ENCODE measurements at places on chromosomes 6 and 20.

GRCh38 chr6:42295677-42296076 is 78.0 kb upstream of the MRPS10 start:
- no peak for DNase-seq

DNA sequence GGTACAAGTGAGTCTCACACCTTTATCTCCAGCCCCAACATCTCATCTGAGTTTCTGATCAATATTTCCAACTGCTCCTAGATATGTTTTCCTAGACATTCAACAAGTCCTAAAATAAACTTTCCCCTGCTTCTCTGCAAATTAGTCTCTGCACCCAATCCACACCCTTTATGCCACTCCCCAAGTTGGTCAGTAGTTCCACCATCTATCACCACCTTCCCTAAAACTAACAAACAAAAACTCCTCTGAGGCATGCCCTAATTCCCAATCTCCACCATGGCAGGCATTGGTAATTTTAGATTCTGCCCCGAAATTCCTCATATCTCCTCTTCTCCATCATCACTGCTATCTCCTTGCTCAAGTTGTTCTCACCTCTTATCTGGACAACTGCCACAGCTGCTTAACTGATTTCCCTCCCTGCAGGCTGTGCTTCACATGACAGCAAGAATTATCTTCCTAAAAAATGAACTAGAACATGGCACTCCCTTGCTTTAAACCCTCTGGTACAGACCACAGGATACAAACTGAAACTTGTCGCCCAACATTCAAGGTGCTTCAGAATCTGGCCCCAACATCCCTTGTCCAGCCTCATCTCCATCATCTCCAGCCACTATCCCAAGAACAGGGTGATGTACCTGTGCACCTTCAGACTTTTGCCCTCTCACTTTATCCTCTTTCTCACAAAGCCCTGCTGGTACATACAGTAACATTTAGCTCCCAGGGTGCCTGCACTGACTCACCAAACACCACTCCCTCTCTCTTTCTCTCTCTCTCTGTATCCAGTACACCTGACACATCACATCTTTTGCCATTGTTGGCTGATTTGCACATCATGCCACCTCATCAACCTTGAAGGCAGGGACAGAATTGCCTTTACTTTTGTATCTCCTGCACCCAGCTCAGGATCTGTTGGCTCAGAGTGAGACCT is 55.5 kb downstream of the ZHX3 start:
- DNase-seq = no peak

- DNase-seq = no peak
Measured at GRCh38 chr6:136985502-136985901, 59.3 kb downstream of the IL20RA start.

- DNase-seq = no peak
Measured at GRCh38 chr6:5133943-5134342, 48.8 kb downstream of the PPP1R3G start.

GRCh38 chr20:51928931-51929330 is 126.6 kb upstream of the SALL4 start:
- no peak for DNase-seq

DNA sequence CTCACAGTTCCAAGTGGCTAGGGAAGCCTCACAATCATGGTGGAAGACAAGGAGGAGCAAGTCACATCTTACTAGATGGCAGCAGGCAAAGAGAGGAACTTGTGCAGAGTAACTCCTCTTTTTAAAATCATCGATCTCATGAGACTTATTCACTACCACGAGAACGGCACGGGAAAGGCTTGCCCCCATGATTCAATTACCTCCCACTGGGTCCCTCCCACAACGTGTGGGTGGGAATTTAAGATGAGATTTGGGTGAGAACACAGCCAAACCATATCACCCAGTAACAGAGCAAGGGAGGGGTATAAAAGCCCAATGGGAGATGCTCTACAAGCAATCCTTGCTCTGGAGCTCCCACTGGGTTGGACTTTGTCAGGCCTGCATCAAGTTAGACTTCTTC is 80.4 kb downstream of the JPH2 start:
- DNase-seq = no peak

DNA sequence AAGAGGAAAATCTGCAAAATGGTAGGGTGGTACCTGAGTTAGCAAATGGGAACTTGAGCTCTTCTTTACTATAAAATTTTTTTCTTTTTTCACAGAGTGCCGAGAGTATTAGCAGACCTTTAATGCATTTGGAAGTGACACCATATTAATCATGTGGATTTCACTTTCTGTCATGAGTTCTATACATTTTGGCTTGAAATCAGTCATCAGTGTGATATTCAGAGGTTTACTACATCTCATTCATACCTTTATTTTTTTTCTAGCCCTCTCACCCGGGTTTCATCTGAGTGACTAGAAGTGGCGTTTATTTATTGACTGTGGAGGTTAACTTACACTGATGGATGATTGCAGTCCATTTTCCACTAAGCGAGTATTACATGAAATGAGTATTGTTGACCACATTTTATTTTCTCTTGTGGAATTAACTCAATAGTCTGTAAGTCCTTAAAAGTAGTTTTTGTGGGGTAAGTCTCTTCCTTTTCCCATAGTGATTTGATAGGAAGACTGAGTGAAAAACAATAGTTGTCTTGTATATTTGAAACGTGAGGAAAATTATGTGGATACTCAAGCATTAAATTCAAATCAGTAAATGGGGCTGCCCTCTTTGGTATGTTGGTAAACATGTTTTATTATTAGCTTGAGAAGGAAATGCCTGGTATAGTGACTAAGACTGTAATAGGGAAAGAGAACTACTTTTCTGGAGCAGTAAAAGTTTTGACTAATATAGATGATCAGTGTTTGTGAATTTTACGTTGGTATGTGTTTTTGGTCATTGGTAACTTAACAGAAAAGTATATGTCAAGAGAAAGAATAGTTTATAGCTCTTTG is 55.5 kb downstream of the JARID2 start:
- DNase-seq = no peak

DNA sequence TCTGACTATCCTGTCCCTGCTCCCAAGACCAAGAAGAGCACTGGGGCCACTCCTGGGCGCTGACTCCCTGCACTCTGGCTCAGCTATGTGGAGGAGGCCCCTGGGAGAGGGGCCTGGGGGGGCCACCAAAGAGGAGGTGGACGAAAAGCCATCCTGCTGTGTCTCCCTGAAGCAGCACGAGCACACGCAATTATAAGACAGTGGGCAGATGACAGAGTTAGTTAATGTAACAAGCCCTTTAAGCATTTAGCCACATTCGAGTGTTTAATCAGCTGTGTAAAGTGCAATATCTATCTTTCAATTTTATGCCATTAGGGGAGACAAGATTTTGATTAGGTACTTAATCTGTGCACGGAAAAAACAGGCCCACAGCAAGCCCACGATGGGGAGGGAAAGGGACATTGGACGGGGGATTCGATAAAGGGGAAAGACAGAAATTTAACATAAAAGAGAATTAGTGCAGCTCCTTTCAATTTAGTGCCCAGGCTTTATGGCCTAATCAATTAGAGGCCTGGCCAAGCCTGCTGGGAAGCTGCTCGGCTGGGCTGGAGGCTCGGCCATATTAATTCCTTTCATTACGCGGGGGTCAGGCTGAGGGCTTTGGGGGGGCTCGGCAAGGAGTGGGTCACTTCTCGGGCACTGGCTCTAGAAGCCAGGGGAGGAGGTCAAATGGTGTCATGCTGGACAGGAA is 286.2 kb downstream of the DHX35 start:
- no peak for DNase-seq

DNA sequence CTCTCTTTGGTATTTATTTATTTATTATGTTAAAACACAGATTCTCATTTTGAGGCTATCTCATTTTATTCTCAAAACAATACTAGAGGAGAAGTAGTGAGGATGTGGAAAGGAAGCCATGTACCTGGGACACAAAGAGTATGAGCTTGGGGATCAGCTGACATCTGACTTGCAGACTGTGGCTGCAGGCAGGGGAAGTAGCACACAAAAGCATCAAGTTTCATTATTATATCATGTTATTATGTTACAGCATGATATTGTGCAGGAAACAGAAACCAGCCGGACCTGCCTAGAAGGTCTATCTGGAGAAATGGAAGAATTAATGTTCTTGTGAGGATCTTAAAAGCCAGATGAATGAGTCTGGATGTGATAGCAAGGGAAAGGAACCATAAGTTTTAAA is 248.2 kb downstream of the KHDC1L start:
- no peak for DNase-seq

DNA sequence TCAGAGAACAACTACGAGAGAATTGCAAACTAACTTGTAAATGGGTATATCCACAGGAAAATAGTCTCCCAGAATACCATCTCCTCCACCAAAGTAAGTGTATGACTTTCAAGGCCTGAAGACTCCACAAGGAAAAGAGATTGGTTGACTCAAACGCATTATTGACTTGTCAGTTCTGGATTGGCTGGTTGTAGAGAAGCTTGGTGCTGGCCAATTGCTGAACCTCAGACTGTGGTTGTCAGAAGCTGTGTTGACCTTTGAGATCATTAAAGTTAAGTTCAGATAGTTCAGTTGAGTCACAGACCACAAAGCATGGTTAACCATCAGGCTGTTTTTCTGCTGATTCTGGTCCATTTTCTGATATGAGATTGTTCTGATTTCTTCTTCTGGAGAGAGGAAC is 388.3 kb downstream of the BMP2 start:
- DNase-seq = no peak

DNA sequence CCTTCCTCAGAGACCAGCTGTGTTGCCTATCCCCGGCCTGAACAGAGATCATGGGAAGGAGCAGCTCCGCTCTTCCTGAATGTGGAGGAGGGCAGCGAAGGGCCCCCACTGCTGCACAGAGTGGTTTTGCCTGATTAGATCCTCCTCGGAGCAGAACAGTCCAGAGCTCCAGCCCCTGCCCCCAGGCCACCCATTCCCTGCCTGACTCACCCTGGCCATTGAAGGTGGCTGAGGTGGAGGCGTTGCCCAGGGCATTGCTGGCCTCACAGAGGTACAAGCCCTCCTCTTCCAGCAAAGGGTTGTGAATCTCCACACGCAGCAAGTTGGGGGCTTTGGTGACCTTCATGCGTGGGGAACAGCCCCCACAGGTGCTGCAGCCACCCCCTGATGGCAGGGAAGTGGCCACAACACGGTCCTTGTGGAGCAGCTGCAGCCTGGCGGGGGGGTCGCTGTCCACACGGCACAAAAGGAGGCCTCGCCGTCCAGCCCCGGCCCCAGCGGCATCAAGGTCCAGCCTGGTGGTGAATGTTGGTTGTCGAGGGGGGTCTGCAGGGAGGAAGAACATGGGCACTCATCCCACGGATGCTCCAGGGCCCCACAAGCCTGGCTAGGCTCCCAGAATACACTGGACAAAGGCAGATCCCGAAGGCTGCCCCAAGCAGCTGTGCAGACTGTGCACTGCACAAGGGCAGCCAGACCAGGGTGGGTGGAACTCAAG is 14.7 kb downstream of the SIGLEC1 start:
- no peak for DNase-seq

DNA sequence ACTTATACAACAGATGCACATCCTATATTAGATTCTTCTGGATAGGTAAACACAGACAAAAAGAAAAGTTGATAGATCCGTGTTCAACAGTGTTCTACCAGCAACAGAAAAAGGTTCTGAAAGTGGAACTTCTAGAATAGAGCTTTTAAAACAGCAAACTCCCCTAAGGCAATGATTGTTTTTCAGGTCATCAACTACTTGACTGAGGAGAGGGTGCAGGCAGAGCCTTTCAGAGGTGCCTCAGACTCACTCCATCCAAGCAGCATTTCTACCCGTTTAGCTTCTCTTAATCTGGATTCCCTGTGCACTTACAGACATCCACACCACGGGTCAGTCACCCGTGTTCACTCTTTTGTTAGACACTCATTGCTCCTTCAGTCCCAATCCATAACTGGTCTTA is 28.9 kb downstream of the FYN start:
- no peak for DNase-seq

GRCh38 chr20:34363465-34364222 is 571 bp downstream of the ITCH start:
- DNase-seq = no peak

DNA sequence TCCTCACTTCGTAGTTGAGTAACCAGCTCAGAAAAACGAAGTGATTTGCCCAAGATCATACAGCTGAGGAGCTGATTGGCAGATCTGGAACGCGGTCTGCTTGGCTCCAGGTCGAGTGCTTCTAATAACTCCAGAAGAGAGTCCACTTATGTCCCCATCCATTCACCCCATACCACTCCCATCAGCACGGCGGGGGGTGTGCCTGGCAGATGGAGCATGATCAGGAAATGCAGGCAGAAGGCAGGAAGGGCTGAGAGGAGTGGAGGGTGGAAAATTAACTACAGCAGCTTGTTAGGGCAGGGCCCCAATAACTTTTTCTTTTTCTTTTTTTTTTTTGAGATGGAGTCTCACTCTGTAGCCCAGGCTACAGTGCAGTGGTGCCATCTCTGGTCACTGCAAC is 15.0 kb downstream of the FITM2 start:
- no peak for DNase-seq

DNA sequence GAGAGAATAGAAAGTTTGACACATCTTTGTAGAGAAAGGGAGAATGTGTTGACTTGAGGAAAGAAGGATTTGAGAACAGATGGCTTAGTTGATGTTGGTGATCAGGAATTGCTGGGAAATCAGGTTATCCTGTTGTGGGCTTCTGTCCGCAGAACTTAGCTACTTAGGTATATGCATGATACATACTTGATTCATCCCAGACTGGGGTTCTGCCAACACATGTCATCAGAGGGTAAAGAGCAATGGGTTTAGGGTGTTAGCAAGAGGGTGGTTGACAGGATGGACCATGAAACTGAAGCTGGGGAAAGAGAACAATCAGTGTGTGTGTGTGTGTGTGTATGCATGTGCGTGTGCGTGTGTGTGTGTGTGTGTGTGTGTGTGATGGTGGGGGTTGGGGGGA is 50.6 kb upstream of the NELFCD start:
- DNase-seq = no peak

DNA sequence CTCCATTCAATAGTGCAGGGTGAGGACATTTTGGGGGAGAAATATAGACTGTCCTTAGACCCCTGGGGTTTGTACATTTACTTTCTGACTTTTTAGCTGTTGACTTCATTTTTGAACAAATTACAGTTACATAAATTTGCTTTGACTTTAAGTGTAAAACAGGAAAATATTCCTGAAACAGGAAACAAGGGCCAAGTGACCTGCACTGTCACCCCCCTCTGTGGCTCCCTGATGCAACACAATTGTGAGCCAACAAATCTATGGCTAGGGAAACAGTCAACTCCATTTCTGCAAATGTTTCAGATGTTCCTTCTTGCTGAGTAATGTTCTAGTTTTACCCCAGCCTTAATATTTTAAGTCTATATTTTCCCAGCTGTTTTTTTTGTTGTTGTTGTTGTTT is 39.8 kb downstream of the HLA-A start:
- no peak for DNase-seq

- DNase-seq = no peak
Measured at GRCh38 chr6:36374972-36375371, 12.5 kb downstream of the ETV7 start.

- DNase-seq = no peak
Measured at GRCh38 chr6:6870921-6871320, 236.8 kb upstream of the RREB1 start.

GRCh38 chr6:82038631-82039030 is 208.9 kb downstream of the IBTK start:
- no peak for DNase-seq

- no peak for DNase-seq
Measured at GRCh38 chr20:44411020-44411756, 55.7 kb downstream of the HNF4A start.

- no peak for DNase-seq
Measured at GRCh38 chr6:28597924-28598722, 72.4 kb downstream of the GPX5 start.

GRCh38 chr6:152091851-152092341 is 284.4 kb downstream of the ESR1 start:
- DNase-seq = no peak

- no peak for DNase-seq
Measured at GRCh38 chr6:161458201-161458951, 184.5 kb upstream of the AGPAT4 start.
